Right lobe of liver (tissue), 6 donors: ENCODE measurements at places on chromosomes 2 and 18. TPM values are rescaled to one million over a fixed set of nuclear protein-coding genes. Genes with fewer than 3 reads are reported as not detected.

GRCh38 chr2:21633466-21633865, 509.7 kb downstream of the TDRD15 start:
- H3K36me3 ChIP-seq: no peaks in the 10 kb centered on the region
- H3K4me1 ChIP-seq: no peaks in the 10 kb centered on the region
- H3K27me3 ChIP-seq: no peaks in the 10 kb centered on the region
- H3K27ac ChIP-seq: no peak overlapping the region
- H3K4me3 ChIP-seq: no peak overlapping the region

DNA sequence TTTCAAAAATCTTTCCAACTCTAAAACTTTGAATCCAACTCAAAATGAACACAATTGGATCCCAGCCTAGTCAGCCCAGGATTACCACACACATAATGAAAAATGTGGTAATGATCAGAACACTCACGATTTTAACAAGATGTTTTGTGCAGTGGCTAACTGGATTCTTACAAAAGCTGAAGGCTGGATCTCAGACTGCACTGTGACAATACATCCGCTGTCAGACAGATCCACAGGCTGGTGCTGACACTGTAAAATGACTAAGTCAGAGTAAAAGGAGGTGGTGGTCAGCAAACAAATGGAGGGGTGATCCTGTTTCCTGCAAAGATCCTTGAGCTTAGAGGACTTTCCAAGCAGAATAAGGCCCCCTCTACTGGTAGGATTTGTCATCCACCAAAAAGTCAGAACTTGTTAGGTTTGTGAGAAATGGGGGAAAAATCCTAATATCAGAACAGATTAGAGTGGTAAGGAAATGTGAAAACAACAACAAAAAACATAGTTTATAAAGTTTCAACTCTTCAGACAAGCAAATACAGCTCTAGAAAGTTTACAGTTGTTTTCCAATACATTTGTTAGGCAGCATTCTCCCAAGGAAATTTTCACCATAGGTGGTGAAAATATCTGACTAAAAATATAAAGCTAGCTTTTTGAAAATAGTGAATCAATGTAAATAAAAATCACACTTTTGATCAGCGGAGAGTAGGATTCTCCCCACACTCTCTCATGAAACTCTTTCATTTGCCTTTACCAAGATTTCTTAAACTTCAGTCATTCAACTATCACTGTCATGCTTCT, 211.9 kb downstream of the AGPS start:
- H3K4me1 ChIP-seq: no peaks in the 10 kb centered on the region
- no peaks in the 10 kb centered on the region for H3K36me3 ChIP-seq
- no peak for DNase-seq
- H3K27me3 ChIP-seq: no peaks in the 10 kb centered on the region
- no peak overlapping the region for H3K27ac ChIP-seq

DNA sequence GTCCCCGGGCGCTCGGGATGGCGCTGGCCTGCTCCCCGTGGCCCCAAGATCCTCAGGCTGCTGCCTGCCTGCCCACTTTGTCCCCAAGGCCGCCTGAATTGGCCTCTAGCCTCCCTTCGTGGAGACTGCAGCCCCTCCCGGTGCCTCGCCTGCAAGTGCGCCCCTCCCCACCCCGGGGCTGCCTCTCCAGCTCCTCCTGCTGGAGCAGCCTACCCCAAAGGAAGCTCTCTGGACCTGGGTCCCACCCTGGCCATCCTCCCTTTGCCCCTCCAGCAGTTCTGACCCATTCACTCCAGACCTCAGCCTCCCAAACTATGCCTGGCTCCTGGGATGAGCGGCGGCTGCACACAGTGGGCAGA, 6.2 kb downstream of the ESPNL start:
- H3K36me3 ChIP-seq: no peaks in the 10 kb centered on the region
- H3K27me3 ChIP-seq: no peaks in the 10 kb centered on the region
- no peak overlapping the region for H3K4me3 ChIP-seq
- no peak overlapping the region for H3K27ac ChIP-seq
- DNase-seq: peak; percentile 55

- H3K27me3 ChIP-seq: no peaks in the 10 kb centered on the region
- no peaks in the 10 kb centered on the region for H3K36me3 ChIP-seq
- peak overlapping the region; percentile 72 for H3K27ac ChIP-seq
Observed at GRCh38 chr18:3014503-3015203, 1.7 kb upstream of the LPIN2 start.

DNA sequence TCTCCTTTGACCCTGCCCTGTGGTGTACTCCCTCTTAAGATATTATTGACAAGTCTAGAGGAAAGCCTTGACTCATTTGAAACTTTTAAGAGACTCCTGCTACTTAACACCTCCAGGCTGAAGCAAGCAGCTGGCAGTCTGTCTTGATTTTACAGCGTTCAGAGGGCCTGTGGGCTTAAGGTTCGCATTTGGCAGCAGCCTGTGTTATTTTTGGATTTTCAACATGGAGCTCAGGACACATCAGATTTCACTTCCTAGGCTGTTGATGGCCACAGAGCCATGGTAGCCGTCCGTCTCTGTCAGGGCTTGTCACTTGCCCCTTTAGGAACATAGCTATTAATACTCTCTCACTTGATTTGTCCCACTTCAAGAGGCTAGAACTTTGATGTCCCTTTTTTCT, 73.6 kb downstream of the VWA3B start:
- no peak overlapping the region for H3K27ac ChIP-seq
- H3K36me3 ChIP-seq: no peaks in the 10 kb centered on the region
- no peak overlapping the region for H3K4me3 ChIP-seq
- no peak for DNase-seq
- H3K27me3 ChIP-seq: no peaks in the 10 kb centered on the region

- H3K4me3 ChIP-seq: no peak overlapping the region
- DNase-seq: no peak
- no peaks in the 10 kb centered on the region for H3K27me3 ChIP-seq
- H3K4me1 ChIP-seq: no peaks in the 10 kb centered on the region
Observed at GRCh38 chr18:70172225-70172624, 33.3 kb downstream of the RTTN start.

- no peaks in the 10 kb centered on the region for H3K36me3 ChIP-seq
- H3K4me1 ChIP-seq: no peaks in the 10 kb centered on the region
- H3K27ac ChIP-seq: no peak overlapping the region
- H3K27me3 ChIP-seq: no peaks in the 10 kb centered on the region
- no peak for DNase-seq
Observed at GRCh38 chr18:39455285-39455684, 1889.7 kb upstream of the CELF4 start.

- H3K36me3 ChIP-seq: no peaks in the 10 kb centered on the region
- no peak overlapping the region for H3K4me3 ChIP-seq
- H3K27me3 ChIP-seq: no peaks in the 10 kb centered on the region
- no peaks in the 10 kb centered on the region for H3K4me1 ChIP-seq
- no peak for DNase-seq
Observed at GRCh38 chr2:62423235-62423634, 82.8 kb downstream of the TMEM17 start.

DNA sequence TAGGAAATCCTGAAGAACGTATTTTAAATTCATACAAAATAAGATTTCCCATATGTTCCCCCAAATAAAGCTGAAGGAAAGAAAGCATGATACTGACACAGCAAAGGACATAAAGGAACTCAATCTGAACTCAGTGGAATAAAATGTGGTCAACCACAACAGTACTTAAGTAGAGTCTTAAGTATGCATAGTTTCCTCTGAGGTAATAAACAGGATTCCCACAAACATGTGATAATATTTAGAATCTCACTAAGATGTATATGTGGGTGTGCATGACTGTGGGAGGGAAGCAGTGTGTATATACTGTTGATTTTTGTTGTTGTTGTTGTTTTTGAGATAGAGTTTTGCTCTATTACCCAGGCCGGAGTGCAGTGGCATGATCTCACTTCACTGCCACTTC, 69.3 kb downstream of the NOL10 start:
- H3K27ac ChIP-seq: no peak overlapping the region
- no peaks in the 10 kb centered on the region for H3K27me3 ChIP-seq
- H3K4me3 ChIP-seq: no peak overlapping the region
- peaks cover 2% of the 10 kb centered on the region for H3K36me3 ChIP-seq

GRCh38 chr2:110744429-110744828, 12.1 kb downstream of the ACOXL start:
- no peaks in the 10 kb centered on the region for H3K4me1 ChIP-seq
- H3K27ac ChIP-seq: no peak overlapping the region
- H3K27me3 ChIP-seq: no peaks in the 10 kb centered on the region
- H3K4me3 ChIP-seq: no peak overlapping the region
- no peaks in the 10 kb centered on the region for H3K36me3 ChIP-seq

DNA sequence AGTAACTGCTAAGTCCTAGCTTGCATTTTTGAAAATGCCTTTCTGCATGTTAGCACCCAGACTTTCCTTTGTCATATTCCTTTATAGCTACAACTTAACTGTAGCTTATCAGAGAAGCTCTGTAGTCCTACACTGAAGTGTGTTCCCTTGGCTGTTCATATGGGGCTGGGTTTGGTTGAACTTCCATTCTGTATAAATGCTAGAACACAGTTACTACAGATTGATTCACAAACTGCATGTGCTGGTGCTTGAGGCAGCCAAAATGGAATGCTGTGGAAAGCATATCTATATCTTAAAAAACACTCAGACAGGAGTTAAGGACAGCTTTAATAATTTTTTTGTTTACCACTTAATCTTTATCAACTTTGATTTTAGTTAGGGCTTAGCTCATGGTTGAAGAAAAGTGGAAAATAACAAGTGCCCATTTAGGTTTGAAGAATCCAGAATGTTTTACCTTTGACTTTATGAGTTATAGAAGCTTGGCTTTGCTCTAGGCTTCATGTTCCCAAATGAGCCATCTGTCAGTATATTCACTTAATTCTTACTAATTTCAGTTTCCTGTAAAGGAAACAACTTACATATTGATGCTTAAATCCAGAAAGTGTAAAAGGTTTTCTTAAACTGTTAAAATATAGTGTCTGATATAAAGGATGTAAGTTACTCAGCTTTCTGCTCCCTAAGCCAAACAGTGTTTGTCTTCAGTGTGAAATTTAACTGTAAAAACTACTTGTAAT, 148.9 kb downstream of the AGPS start:
- no peaks in the 10 kb centered on the region for H3K27me3 ChIP-seq
- no peaks in the 10 kb centered on the region for H3K36me3 ChIP-seq
- no peak overlapping the region for H3K27ac ChIP-seq
- no peaks in the 10 kb centered on the region for H3K4me1 ChIP-seq

- no peak overlapping the region for H3K4me3 ChIP-seq
- H3K36me3 ChIP-seq: no peaks in the 10 kb centered on the region
- H3K4me1 ChIP-seq: no peaks in the 10 kb centered on the region
- DNase-seq: no peak
- H3K27ac ChIP-seq: no peak overlapping the region
Observed at GRCh38 chr2:154264024-154264423, 392.3 kb downstream of the GALNT13 start.

GRCh38 chr2:237688081-237688480, 60.7 kb downstream of the LRRFIP1 start:
- no peaks in the 10 kb centered on the region for H3K36me3 ChIP-seq
- no peak overlapping the region for H3K4me3 ChIP-seq
- peaks cover 13% of the 10 kb centered on the region for H3K4me1 ChIP-seq
- H3K27ac ChIP-seq: peak overlapping the region; percentile 53

The UGT1A5 gene
- total RNA-seq: 10.0 TPM

The PXDN gene
- total RNA-seq: 13.9 TPM

The CCL20 gene
- total RNA-seq: 0.88 TPM

The ARMC9 gene
- 2.2 TPM for total RNA-seq

The TRIP12 gene
- 96.6 TPM for total RNA-seq

The CDH20 gene
- not detected for total RNA-seq

The NGEF gene
- 20.8 TPM for total RNA-seq
